Fibroblast of skin of right quadriceps (primary cell): ENCODE measurements at places on chromosomes 6 and 20.

GRCh38 chr6:111625099-111625416 is 19.4 kb upstream of the TRAF3IP2 start:
- no peak for DNase-seq

DNA sequence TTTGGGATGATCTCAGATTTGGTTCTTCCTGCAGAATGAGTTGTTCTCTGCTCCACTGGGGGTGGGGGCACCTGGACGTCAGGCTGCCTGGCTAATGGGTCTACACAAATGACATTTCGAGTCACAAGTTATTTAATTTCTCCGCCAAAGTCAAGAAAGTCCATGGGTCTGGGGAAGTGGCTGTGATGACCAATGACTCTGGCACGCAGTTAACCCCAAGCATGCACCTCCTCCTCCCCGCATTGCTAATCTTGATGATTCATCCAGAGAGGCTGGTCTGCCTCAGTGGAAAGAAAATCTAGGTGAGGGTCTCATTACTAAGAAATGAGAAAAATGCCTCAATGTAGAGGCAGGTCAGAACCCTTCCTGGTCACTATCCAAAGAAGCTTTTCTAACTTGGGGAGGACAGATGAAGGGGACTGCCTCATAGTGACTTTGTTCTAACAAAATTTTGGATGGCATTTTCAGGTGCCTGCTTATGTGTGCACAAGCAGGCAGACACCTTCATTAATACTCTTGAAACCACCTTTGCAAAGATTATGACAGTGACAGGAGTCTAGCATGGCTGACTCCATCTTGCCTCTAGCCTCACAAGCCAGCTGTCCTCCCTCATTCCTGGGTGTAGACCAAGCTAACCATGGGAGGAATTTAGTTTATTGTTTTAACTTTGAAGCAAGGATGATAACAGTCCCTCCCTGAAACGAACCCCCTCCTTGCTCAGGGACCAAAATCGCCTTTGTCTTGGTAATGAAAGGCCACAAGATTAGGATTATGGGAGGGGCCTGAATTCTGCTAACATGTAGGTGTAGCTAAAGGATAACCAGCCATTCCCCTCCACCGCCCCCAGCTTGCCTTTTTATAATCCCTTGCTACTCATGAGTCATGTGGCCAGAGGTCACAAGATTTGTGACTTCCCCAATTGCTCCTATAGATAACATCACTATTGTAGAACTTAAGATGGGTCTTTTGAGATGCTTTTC is 98.6 kb upstream of the MRPS10 start:
- DNase-seq, result peak; percentile 98

- no peak for DNase-seq
Measured at GRCh38 chr20:52829111-52829510, 143.0 kb upstream of the TSHZ2 start.

DNA sequence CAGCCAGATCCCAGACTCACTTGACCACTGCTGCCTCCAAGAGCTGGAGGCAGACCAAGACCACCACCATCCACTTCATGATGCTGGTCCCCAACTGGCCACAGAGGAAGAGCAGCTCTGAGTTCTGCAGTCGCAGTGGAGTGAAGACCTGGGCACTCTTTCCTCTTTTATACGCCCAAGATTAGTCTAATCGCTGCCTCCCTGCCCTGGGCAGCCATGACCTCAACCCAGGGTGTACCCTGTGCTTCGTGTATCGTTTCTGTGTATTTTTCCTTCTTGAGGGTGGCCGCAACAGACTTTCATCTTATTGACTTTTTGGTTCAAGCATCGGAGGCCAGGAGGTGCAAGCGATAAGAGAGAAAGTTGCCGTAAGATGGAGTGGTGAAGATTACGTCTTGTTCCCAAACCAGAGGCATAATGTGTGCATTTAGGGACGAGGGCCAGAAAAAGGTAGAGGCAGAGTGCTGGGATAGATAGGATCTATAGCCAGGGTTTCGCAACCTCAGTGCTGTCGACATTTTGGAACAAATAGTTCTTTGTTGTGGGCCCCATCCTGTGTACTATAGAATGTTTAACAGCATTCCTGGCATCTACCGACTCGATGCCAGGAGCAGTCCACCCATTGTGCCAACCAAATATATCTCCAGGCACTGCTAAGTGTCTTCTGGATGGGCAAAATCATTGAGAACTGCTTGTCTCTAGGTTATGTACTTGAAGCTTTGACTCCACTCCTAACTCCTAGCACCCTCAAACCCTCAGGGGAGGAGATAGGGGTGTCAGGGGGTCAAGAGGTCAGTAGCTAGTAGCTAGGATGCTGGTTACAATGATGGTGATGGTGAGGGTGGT is at the start of gene PGC:
Gene PGC, minus strand, starts transcription at position 142 of the 846 bp plus-strand sequence. Its CDS starts 63 bp downstream, at position 79.
- DNase-seq, result no peak

DNA sequence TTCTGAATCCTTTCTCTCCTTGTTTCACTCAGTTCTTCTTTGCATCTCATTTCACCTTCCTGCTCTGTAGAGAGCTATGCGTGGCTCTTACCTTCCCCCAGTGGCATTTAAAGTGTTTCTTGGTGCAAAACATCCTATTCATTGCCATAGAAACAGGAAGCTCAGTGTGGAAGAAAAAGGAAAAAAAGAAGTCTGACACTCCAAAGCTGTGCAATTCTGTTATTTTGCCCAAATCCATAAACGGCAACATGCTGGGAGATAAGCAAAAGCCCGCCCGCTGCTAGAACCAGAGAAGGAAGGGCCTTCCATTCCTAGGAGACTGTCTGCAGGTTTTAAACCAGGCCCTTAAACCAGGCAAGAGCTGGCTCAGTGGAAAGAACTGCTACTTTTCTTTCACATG is 247.1 kb downstream of the HIVEP2 start:
- DNase-seq, result no peak

GRCh38 chr6:42026540-42026939 is 23.8 kb upstream of the TAF8 start:
- DNase-seq, result no peak
